ENCODE measurements at places on chromosomes 7 and 10.

GRCh38 chr7:115634633-115635032 lies 395.9 kb downstream of the TFEC start:
- no peak for DNase-seq

DNA sequence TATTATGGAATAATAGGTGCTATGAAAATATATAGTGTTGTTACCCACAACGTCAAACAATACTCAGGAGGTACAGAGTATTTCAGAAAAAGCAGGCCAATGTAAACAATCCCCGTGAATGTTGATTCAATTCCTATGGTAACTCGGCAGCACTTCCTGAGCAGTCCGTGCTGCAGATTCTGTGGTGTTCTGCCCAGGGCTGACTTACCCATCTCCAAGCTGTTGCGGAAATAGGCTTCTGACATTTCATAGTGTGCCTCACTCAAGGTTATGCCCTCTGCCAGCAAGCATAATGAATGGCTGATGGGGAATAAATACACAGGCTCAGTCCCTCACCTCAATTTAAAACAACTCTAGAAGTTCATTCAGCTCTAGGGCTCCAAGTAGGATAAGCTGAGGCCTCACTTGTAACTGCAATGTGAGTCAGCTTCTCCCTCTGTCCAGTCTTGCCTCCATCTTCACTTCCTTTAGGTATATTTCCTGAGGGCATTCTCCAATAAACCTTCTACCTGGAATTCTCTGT lies 177.6 kb downstream of the GNAI1 start:
- DNase-seq, result no peak

DNA sequence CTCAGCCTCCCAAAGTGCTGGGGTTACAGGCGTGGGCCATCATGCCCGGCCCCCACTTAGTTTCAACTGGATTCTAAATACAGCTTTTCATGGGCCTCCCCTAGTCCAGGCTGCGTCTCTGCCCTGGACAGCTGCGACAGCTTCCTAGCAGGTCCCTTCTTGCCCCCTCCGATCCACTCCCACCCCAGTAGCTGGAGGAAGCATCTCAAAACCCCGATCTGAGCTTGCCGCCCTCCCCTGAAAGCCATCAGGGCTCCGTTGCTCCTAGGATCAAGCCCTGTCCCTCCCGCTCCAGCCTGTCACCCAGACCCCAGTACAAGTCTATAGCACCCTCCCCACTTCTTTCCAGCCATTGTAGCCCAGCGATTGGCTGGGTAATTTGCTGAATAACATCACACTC lies 64.5 kb downstream of the VWA2 start:
- no peak for DNase-seq

- DNase-seq, result peak; percentile 16
Measured at GRCh38 chr10:109956454-109957091, 33.3 kb upstream of the XPNPEP1 start.

DNA sequence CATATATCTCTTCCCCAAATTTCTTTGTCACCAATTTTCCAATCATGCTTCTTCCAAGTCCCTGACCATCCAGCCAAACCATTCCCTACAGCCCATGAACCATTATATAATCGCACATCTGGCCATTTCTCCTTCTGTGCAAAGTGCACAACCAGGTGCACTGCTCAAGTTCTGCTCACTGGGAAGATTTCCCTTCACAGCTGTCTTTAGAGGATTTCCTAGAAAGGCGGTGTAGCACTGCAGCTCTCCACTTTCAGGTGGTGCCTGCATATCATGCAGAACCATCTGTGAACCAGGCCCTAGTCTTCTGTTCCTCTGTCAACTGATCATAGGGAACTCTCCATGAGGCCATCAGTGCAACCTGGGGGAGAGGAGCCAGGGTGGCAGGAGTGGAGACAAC lies 95.0 kb upstream of the CABCOCO1 start:
- DNase-seq, result no peak

DNA sequence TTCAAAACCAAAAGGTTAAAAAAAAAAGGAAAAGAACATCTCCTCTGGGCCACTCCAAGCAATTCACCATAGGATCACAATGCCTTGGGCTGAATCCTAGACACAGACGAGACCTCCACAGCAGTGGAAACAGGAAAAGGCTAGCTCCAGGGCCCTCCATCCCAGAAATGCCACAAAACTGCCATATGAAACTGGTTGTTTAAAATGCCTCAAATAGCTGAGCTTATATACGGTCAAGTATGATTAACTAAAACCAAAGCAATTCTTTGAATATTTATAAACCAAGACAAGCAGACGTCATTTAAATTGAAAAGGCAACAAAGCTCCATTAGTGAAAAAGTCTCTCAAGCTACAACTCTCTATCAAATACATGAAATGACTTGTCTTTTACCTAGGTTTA lies 63.1 kb downstream of the DOCK4 start:
- no peak for DNase-seq

GRCh38 chr7:99514050-99514449 lies 9.6 kb downstream of the ZKSCAN5 start:
- DNase-seq, result no peak

DNA sequence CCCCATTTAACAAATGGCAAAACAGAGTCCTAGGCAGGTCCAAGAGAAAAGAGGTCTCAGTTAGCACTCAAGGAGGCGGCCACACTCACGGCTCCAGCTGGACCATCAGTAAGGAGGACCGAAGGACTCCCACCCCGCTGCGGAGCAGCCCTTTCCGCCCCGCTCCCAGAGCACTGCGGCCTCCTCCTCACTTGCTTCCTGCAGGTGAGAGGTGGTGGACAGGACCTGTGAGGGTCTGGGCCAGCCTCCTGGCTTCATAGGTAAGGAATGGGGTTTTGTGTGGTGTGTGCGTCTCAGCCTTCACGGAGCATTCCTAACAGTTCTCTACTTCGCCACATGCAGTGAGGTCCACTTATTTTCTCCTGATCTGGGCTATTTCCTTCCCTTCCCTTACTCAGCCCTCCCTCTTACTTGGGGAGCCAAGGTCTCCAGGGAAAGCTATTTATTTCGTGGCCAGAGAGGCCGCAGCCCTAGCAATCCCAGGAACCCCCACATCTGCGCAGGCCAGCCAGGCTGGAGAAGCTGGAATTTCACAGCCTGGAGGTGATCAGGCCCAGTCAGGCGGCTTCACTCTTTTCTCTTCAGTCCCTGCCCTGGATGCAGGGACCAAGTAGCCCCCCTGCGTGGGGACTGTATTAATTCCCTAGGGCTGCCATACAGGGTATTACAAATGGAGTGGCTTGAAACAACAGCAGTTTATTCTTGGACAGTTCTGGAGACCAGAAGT lies 45.9 kb downstream of the ZNF783 start:
- no peak for DNase-seq

GRCh38 chr7:11638011-11638774 lies 193.8 kb downstream of the THSD7A start:
- no peak for DNase-seq

GRCh38 chr7:113783403-113783802 lies 135.4 kb downstream of the PPP1R3A start:
- no peak for DNase-seq

GRCh38 chr7:100965723-100966541 lies 3.4 kb upstream of the MUC12 start:
- DNase-seq, result peak; percentile 89

- no peak for DNase-seq
Measured at GRCh38 chr10:13003759-13004158, 2.2 kb upstream of the CCDC3 start.

DNA sequence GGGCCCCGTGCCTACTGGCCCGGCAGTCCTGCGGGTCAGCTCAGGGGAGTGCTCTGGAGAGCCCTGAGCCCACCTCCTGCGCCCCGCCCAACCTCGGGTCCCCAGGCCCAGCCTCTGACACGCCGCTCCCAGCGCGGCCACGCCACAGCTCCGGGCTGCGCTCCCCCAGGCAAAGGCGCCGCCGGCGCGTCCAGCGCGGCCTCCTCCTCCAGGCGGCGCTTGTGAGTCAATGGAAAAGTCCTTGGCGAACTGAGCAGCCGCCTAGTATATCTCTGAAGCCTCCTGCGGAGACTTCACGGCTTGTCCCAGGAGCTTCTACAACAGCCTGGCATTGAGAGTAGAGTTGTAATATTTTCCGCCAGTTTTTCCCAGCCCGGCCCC lies 29.5 kb upstream of the BMS1 start:
- DNase-seq, result peak; percentile 86

- peak; percentile 30 for DNase-seq
Measured at GRCh38 chr7:4745971-4746919, 29.2 kb upstream of the AP5Z1 start.

DNA sequence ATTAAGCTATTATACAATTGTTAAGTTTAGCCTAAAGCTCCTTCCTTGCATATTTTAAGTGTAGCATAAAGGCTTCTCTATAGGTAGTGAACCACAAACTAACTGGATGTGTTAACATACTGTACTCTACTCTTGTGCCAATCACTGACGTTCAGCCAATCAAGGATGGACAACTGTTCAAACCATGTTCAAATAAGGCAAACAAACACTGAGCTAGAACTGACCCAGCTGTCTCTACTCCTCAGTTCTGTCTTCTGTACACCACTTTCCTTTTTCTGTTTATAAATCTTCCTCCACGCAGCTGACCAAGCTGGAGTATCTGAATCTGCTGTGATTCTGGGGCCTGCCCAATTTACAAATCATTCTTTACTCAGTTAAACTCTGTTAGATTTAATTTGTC lies 188.7 kb upstream of the MBL2 start:
- DNase-seq, result no peak

DNA sequence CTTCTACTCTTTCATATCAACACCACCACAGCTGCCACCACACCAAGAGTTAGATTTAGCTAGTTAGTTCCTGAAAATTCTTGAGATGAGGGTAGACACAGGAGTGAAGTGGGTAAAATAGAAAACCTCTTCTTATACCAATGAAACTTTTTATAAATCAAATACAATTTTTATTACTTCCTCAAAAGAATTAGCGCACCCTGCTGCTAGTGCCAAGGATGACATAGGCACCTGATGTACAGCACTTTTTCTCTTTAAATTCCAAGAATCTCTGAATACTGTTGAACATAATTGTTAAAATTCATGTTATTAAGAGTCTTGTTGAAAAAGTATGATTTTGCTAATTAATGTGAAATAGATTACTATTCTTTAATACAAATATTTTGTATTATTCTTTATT lies 11.4 kb downstream of the ZWINT start:
- DNase-seq, result no peak

GRCh38 chr7:44244282-44244681 lies 43.5 kb downstream of the YKT6 start:
- peak; percentile 53 for DNase-seq

GRCh38 chr10:80186364-80187012 lies 18.8 kb downstream of the ANXA11 start:
- DNase-seq, result peak; percentile 51

- no peak for DNase-seq
Measured at GRCh38 chr7:17392846-17393245, 94.4 kb downstream of the AHR start.

DNA sequence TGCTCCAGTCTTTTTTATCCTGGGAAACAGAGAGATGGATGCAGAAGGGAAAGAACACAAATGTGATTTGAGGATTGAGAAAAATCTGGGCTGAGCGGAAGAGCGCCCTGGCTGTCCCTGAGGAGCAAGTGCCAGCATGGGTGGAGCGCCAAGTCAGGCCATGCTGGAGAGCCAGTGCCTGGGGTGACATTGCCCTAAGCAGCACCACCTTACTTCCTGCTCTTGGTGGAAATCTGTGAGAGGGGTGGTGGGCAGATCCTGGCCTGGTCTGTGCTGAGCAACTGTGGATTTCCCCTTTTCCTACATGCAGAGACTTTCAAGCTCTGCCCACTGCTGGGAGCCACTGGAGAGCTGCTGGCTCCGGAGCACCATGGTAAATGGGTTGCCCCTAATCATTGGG lies 36.9 kb downstream of the DDIT4 start:
- no peak for DNase-seq

DNA sequence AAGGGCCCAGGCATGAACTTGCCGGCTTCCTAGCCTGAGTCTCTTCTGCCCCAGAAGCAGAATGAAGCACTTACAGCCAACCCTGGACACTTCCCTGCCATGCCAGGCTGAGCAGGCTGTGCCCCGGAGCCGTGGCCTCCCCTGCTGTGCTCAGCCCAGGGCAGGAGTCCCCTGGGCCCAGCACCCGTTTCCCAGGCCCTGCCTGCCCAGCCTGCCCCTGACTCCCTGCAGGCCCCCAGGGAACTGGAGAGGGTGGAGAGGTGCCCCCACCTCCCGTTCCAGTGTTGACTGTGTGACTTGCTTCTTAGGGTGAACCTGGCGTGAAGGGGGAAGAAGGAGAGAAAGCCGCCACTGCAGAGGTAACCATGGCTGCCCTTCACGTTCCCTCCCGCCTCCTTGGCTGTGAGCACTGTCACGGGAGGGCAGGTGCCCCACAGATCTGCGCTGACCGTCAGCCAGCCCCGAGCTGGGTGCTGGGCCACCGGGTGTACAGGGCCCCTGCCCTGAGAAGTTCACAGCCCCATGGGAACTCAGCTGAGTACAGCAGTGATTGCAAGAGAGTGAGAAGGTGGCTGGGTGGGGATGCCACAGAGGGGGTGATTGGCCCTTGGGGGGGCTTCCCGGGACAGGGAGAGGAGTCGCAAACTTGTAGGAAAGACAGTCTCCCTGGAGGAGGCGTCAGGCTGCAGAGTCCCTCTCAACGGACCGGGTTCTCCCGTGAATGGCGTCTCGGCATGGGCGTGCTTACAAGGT lies 75.9 kb downstream of the MYL10 start:
- DNase-seq, result no peak

GRCh38 chr7:53531-53930 lies 138.8 kb upstream of the FAM20C start:
- DNase-seq, result no peak

DNA sequence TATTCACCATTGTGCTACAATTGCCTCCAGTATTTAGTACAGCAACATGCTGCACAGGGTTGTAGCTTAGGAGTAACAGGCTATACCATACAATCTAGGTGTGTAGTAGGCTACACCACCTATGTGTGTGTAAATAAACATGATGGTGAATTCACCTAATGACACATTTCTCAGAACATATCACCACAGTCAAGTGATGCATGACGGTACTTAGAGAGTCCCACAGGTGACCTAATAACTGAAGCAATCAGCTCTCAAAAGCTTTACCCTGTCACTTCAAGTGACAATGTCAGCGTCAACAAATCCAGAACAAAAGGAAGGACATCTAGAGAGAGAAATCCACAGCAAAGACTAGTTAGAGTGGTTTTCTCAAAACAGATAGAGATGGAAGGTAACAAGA lies 38.8 kb downstream of the CCNJ start:
- no peak for DNase-seq

DNA sequence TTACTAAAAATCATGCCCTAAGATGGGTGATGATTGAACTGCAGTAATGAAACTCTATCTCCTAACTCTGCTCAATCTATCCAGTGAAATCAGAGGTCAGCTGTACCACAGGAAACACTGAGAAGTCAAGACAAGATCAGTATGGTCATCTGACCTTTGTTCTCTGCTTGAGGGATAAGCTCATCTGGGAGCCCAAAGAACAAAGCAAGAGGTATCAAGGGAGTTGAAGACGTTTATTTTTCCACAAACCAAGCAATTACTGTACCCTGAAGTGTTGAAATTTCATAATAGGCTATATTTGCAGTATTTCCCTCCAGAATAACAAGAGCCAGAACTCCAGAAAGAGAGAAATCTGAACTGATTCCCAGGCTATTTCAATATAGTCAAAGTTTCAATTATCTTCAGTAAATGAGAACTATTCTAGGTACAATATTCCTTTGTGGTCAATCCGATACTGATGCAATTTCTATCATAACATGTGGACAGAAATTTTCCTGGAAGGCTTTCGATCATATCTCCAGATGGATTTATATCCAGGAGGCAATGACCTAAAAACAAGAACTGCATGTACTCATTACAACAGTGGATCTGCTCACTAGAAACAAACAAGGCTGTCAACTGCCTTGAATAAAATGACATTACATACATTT lies 345.3 kb downstream of the TNS3 start:
- no peak for DNase-seq

- DNase-seq, result no peak
Measured at GRCh38 chr10:95355301-95355700, 64.5 kb upstream of the PDLIM1 start.

- peak; percentile 36 for DNase-seq
Measured at GRCh38 chr10:50511492-50512213, 112.1 kb downstream of the SGMS1 start.
